NCI-H1092 treated with DMSO at 0.1 percent for 48 hours (cell line): ENCODE measurements at places on chromosomes 2 and 18.
A peak's percentile ranks its signal among the peaks of the same experiment; 100 is the strongest.

DNA sequence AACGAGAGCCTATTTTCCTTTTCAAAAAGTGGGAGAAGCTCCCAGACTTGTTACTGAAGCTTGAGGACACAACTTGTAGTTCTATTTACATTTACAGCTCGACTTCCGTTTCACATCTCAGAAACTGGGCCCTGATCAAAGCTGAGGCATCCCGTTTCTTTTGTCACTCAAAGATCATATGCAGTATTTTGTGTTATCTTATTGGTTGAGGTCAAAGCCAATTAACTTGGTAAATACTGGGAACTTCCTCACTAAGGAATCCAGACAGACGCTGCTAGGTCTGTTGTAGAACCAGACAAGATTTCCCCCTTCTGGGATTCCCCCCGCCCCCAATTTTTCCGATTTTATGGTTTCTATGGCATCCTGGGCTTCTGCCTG lies 50.3 kb downstream of the TSN start:
- DNase-seq, result no peak

DNA sequence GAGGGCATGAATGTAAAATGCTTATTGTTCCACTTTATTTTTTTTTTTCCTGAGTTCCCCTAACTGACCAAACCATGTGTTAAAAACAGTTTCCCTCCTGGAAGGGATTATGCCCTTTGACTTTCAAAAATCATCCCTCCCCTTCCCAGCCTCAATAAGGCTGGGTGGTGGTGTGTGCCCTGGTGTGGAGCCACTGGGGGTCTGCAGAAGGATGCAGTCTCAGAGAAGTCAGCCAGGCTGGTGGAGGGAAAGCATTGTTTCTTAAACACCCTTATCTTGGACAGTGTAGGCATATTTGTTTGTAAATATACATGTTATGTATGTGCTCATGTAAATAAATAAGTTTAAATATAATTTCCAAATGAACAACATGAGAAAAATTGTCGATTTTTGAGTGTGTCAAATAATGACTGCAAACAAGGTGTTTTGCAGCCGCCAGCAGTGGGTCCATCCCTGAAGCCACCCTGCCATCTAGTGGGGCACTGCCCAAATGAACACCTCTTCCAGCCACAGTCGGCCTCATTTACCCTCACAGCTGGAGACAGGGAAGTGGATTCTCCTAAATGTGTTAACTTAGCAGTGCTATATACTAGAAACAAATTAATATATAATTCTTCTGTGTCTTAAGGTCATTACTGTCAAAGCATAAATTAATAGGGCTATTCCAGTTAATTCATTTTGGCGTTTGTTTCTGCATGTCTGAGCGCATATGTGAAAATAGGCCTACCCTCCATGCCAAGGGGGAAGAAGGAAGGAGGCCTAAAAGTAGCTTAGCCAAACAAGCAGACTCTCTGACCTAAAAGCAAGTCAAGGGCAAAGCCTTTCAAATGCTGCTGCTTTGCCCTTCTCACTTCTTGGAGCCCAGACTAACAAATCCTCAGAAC lies 209.6 kb upstream of the PIK3C3 start:
- DNase-seq, result peak; percentile 93

GRCh38 chr2:105139556-105140239 lies 101.8 kb downstream of the MRPS9 start:
- DNase-seq, result no peak

- DNase-seq, result no peak
Measured at GRCh38 chr2:152376385-152376784, 41.4 kb downstream of the FMNL2 start.

GRCh38 chr2:107354175-107354574 lies 468.2 kb upstream of the ST6GAL2 start:
- DNase-seq, result no peak

DNA sequence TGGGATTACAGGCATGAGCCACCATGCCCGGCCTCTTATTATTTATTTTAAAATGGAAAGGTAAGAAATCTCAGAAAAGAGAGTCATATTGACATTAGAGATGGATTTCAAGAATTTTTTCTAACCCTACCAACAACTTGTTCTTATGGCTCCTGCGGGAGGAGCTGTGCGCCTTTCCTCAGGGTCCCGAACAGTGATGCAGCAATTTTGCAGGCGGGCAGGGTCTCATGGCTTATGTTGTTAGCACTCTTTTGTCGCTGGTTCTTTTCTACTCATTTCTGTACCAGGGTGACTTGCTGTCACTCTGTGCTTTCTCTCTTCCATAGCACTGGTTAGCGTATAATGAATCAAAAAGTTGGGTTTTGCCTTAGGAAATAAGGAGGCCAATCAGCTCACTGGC lies 148.8 kb upstream of the DLGAP1 start:
- no peak for DNase-seq

GRCh38 chr18:13614641-13615288 lies 111.6 kb downstream of the FAM210A start:
- DNase-seq, result no peak

DNA sequence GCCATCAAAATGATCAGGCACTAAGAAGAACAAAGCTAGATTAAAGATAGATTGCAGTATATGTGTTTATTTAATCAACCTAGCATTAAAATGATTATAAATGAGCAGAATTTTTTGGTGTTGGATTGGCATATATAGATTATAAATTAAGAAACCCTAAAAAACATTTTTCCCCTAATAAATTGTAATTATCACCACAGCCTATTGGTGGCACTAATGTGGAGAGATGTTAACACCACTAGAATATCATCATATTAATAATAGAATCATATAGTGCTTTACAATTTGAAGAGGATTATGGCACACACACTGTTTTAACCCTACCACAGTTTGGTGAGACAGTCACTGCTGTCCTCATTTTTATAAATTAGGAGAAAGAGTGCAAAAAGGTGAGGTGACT lies 112.4 kb upstream of the RND3 start:
- no peak for DNase-seq

GRCh38 chr2:100320547-100321178 lies 1.6 kb downstream of the LONRF2 start:
- peak; percentile 56 for DNase-seq

GRCh38 chr2:170836027-170836426 lies 19.3 kb downstream of the GAD1 start:
- no peak for DNase-seq

DNA sequence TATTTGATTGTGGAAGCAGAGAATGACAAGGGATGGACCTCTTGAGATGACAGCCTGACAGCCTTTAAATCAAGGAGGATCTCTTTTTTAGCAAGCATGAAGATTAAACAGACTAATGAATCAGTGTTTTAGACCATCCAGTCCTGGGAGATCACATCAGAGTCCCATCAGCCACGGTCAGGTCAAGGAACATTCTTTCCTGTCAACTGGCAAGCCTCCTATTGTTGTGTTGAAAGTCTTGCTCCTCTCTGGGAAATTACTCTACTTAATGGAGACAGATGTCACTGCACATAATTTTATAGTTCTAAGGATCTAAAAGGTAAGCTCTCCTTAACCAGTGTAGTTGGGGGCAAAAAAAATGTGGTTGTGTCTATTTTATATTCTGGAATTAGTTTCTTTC lies 469.0 kb downstream of the TMEM182 start:
- DNase-seq, result no peak

GRCh38 chr2:13030606-13031005 lies 313.9 kb downstream of the TRIB2 start:
- no peak for DNase-seq

DNA sequence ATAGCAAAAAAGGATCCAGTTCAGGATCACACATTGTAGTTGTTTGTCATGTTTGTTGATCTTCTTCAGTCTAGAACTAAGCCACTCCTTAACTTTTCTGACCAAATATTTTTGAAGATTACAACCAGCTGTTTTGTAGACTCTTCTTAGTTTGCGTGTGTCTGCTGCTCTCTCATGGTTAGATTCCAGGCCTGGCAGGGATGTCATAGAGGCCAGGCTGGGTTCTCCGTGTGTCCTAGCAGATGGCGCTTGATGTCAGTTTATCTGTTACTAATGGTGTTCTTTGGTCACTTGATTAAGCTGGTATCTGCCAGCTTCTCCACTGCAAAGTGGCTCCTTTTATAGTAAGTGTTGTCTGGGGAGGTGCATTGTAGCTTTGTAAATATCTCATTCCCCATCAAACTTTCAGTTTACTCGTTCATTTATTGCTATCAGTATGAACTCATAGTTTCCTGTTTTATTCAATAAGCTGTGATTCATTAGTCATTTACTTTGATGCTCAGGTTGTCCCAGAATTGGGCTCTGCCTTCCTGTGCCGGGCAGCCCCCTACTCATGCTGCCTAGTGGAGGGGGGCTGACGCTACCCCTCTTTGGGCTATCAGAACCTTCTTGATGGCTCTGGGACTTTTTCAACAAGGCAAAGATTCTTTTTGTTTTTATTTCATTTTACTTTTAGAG lies 42.1 kb downstream of the GRHL1 start:
- DNase-seq, result no peak

- DNase-seq, result no peak
Measured at GRCh38 chr2:22079583-22079982, 955.8 kb downstream of the TDRD15 start.

GRCh38 chr2:223943561-223944008 lies 1.6 kb downstream of the WDFY1 start:
- no peak for DNase-seq

GRCh38 chr2:134268265-134268664 lies 14.4 kb downstream of the MGAT5 start:
- no peak for DNase-seq

GRCh38 chr2:208254871-208255556 lies at the start of gene IDH1:
Gene IDH1 (minus strand): TSS chr2:208255071. CDS start chr2:208251551, 3,520 bp downstream.
- peak; percentile 88 for DNase-seq

DNA sequence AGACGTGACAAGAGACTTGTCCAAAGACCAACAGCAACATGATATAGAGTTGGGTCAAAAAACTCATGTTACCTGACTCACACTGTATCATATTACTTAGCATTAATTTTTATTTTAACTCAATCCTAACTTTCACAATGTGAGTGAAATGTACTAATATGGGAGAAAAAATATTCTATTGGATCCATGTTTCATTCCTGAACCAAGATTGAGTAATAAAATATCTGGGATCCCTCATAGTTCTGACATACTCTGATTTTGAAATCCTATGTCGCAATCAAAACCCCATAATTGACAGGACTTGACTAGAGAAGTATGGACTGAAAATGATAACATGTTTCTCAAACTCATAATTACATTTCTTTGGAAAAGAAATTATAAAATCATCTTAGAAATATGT lies 190.4 kb downstream of the RIT2 start:
- DNase-seq, result no peak

DNA sequence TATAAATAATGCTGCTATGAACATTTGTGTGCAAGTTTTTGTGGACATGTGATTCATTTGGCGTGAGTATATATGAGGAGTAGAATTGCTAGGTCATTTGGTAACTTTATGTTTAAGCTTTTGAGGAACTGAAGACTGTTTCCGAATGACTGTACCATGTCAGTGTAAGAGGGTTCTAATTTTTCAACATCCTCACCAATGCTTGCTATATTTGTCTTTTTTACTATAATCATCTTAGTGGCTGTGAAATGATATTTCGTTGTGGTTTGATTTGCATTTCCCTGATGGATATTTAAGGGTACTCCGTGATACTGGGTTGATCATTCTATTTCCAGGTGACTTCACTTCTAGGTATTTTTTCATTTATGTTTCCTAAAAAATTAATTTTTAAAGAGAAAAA lies 241.1 kb downstream of the BCL2 start:
- no peak for DNase-seq

- DNase-seq, result peak; percentile 22
Measured at GRCh38 chr2:42141687-42142546, 27.2 kb upstream of the EML4 start.

DNA sequence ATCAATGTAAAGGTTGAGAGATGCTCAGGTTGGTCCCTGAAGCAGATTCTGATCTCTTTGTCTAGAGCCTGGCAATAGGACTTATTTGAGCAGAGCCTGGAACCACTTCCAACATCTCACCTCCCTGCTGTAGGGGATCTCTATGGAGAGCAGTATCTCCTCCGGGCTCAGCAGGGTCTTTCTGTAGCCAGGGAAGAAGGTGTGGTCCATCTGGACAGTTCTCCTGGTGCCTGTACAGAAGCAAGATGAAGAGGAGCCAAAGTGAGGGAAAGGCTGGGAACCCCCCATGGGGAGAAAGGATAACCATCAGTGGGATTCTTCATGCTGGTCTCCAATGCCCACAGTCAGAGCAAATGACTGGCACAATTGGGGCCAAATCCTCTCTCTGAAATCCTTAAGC lies 34.8 kb downstream of the XDH start:
- DNase-seq, result no peak

- DNase-seq, result no peak
Measured at GRCh38 chr2:20823917-20824316, 1.0 kb upstream of the LDAH start.

DNA sequence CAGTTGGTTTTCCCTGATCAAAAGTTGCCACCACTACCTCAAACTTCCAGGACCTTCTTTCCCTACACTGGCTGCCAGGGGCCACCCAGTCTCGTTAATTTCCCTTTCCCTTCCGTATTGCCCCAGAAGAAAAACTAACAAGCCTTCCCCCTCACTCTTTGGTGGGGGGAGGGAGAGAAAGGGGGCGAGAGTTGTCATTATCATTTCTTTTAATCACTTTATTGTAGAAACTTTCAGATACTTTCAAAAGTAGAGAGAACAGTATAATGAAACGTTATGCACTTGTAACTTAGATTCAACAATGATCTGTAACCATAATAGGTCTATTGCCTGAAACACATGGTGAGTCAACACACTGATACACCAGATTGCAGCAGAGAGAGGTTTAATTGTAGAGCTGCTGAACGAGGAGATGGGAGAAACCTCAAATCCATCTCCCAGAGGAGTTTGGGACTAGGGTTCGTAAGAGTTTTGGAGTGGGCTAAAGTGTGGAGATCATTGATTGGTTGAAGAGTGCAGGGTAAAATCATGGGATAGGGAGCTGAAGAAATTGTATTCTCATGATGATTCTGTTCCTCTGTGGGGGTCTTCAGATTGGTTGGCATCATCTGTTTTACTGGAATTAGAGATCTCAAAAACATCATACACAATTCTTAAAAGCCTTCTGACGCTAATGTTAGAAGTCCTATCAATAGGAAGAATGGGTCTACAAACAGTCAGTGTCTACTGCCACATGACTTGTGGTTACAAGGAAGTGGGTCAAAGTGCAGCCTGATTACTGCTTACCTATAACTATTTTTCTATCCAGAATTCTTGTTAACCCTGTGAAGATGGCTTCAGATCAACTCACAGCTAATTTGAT lies 2.6 kb upstream of the RNF149 start:
- DNase-seq, result no peak

- no peak for DNase-seq
Measured at GRCh38 chr18:58217052-58217451, 173.0 kb downstream of the NEDD4L start.

GRCh38 chr2:18719978-18720775 lies 130.8 kb upstream of the NT5C1B start:
- DNase-seq, result no peak

DNA sequence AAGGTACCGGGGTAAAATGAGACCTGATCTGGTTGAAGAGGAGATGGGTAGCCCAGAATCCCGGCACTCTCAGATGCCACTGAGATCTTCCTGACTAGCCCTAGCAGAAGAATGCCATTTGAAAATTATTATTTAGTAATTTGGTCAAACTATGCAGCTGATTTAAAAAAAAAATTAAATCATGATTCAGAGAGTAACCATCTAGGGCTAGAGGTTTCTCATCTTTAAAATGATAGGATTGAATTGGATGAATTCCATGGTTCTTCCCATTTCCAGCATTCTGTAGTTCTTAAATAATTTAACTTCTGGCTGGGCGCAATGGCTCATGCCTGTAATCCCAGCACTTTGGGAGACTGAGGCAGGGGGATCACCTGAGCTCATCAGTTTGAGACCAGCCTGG lies 106.1 kb downstream of the MYO1B start:
- no peak for DNase-seq

- peak; percentile 15 for DNase-seq
Measured at GRCh38 chr2:127810156-127810618, 784 bp downstream of the WDR33 start.
